ENCODE measurements at places on chromosomes 2 and 18. TPM values are rescaled to one million over a fixed set of nuclear protein-coding genes. Genes with fewer than 3 reads are reported as not detected.

Gene PROC
- total RNA-seq: not detected

Gene CFAP210
- total RNA-seq: not detected

Gene INPP5D
- total RNA-seq: 20.5 TPM

Gene SLC11A1
- 15.1 TPM for total RNA-seq

Gene POTEI
- total RNA-seq: not detected

Data from adrenal gland (tissue), 19 donors.